ENCODE measurements at places on chromosomes 11 and 22.

DNA sequence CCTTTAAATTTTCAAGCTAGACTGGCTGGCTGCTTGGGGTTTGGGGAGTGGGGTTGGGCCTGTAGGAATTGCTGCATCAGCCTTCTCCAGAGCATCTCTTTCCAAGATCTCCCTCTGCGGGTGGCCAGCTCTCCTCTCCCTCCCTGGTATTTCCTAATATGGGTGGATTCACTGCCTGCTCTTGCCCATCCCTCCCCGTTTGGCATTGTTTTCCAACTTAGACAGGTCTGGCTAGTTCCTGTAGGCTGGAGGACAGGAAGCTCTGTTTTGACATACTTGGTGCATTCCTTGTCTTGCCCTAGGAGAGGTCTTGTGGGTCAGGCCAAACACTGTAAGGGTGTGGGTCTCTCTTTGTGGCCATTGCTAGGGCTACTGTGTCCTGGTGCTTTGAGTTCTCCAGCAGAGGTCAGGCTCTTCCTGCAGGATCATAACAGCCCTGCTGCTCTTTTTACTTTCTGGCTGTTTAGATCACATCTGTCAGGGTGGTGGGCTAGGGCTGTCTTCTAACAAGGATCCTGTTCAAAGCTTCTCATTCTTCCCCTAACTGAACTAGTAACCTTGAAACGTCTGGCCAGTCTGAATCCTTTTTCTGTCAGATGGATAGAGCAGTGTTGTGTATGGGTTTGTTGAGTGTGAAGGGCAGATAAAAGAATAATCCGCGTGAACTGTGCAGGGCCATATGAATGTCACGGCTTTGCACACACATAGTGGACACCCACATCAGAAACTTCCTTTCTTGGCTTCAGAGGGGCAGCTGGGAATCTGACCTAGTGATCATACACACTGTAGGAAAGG lies 18.3 kb upstream of the MICALL1 start:
- no peak for DNase-seq

GRCh38 chr11:9077164-9077563 lies 14.2 kb downstream of the SCUBE2 start:
- no peak for DNase-seq

DNA sequence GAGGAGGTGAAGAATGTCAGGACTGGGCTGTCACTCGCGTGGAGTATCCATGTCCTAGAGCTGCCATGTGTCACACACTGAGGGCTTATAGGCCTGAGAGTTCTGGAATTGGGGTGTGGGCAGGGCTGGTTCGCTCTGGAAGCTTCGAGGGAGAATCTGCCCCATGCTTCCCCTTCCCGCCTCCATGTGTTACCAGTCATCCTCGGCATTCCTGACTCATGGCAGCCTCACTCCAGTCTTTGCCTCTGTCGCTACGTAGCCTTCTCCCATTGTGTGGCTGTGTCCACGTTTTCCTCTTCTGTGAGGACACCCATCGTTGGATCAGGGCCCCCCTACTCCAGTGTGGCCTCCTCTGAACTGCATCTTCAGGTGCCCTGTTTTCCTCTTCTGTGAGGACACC lies 301.2 kb downstream of the TBC1D22A start:
- no peak for DNase-seq

- DNase-seq: peak; percentile 32
Observed at GRCh38 chr22:38843657-38844314, at the start of gene NPTXR. Gene NPTXR, minus strand, starts transcription at chr22:38844028.

- DNase-seq: no peak
Observed at GRCh38 chr22:26835929-26836528, 178.6 kb downstream of the MIAT start.

DNA sequence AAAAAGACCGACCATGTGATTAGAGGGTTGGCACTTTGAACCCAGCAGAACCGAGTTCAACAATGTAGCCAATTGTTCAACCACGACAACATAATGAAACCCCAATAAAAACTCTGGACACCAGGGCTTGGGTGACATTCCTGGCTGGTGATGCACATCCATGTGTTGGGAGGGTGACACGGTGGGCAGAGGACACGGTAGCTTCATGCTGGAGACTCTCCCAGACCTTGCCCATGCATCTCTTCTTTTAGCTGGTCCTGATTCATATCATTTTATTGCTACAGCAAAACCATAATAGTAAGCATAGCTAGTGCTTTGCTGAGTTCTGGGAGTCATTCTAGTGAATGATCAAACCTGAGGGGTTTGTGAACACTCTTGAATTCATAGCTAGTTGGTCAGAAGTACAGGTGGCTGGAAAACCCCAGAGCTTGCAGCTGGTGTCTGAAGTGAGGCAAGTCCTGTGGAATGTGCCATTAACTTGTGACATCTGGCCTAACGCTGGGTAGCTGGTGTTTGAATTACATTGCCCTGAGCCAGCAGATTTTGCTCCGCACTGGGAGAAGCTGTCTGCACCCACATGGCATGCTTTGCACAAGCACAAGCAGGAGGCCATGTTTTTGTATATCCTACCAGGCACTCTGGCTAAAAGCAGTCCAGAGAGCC lies 14.0 kb downstream of the RPUSD4 start:
- DNase-seq: no peak

DNA sequence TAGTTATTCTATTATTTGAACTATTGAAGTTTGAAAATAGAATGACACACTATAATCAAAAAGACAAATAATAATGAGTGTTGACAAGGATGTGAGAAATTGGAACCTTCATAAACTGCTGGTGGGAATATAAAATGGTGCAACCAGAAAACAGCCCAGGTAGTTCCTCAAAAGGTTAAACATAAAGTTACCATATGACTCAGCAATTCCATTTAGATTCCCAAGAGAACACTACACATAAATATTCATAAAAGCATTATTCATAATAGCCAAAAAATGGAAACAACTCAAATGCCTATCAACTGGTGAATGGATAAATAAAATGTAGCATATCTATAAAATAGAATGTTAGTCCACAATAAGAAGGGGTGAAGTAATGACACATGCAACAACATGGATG lies 21.7 kb downstream of the CCDC73 start:
- DNase-seq: no peak

- DNase-seq: no peak
Observed at GRCh38 chr11:17571431-17572358, 24.6 kb downstream of the OTOG start.

DNA sequence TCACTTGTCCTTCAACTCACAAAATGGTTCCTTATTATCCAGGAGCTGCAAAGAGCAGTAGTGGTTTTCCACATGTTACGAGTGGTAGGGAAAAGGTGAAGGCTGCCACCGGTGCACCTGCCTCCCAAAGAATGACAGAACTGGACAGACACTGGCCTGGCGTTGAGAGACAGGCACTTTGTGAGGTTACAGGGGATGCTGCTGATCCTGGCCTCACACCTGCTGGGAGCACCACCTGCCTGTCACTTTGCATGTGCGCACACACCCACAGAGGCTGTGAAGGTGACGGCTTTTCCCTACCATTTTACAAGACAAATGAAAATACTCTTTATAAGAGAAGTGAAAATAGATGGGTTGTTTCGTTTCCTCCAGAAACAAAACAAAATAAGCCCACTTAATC lies 175.3 kb upstream of the B3GAT1 start:
- no peak for DNase-seq

- peak; percentile 50 for DNase-seq
Observed at GRCh38 chr22:37079668-37080171, 28.2 kb downstream of the KCTD17 start.

DNA sequence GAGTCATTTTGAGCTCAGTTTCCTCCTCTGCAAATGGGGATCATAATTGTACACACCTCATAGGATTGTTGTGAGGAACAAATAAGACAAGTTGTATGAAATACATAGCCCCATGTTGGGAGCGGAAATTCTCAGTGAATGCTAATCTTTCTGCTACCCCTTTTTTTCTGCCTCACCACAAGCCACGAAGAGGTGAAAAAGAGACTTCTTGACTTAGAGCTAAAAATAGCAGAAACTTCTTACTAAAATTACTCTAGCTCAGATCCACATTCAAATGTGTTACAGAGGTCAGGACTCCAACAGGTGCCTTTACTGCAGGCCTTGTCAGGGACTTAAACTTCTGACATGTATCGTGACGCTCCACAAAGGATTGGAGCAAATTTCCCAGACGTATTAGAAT lies 128.5 kb downstream of the MIAT start:
- no peak for DNase-seq

DNA sequence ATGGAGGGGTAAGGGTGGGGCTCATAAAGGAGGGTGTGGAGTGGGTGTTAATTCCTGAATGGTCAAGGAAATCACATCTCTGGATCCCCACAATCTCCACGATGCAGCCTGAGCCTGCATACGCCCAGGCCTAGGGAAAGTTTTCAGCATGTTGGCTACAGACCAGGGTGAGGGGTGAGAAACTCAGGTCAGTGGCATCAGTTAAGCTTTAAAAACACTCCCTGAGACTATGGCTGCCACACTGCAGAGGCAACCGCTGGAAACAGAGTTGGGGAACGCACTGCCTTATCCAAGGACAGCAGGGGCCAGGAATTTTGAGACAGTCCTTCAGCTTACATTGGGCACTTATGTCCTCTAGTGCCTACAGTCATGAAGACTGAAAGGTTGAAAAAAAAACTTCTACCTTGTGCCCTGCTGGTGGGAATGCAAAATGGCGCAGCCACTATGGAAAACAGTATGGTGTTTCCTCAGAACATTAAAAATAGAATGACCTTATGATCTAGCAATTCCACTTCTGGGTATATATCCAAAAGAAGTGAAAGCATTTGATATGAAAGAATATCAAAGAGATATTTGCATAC lies 19.7 kb downstream of the DKK3 start:
- DNase-seq: no peak

DNA sequence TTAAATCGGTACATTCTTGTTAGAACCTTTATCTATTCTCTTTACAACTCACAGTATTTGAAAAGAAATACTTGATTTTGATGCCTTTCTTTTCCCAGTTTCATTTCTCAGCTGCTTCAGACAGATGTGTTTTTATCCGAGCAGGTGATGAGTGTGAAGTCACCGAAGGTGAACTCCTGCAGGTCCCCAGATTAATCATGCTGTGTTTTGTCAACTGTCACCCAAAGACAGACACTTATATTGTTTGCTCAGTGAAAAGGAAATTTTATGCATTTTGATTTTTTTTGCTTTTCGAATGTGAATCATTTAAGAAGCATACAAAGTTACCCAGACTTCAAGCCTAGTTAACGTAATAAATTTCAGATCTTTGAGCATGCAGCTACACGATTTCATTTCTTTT lies 7.8 kb upstream of the TMPRSS13 start:
- DNase-seq: no peak

DNA sequence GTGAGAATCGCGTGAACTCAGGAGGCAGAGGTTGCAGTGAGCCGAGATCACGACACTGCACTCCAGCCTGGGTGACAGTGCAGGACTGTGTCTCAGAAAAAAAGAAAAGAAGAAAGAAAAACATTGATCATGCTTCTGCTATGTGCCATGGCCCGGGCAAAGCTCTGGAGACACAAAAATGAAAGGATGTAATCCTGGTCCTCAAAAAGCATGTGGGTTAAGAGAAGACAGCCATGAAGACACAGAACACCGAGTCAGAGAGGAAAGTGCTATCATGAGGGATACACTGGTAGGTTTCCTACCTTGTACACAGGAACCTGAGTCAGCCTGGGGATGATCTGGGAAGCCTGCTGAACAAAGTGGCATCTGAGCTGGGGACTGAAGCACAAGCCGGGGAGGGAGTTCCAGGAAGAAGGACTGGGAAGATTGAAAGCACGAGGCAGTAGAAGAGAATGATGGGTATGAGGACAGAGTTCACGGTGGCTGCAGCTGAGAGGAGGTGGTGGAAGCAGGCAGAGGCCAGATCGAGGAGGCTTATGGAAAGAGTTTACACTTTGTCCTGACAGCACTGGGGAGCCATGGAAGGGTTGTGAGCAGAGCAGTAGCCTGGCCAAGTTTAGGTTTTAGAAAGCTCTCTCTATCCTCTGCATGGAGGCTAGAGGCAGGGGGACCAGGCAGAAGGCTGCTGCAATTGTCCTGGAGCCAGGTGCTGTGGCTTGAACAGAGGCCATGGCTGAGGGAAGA lies 9.9 kb upstream of the MAFF start:
- no peak for DNase-seq

DNA sequence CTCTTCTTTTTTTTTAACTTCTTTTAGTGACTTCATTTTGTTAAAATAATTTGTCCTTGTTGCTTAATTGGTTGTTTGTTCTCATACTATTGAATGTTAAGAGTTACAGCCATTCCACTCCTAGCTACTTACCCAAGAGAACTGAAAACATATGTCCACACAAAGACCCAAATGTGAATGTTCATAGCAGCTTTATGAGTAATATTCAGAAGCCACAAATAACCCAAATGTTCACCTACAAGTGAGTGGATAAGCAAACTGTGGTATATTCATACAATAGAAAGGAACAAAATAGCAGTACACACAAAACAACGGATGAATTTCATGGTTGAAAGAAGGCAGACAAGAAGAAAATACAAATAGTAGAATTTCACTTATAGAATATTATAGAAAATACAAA lies 1.4 kb upstream of the OR4D11 start:
- no peak for DNase-seq

- DNase-seq: no peak
Observed at GRCh38 chr11:126456783-126457542, 101.5 kb downstream of the ST3GAL4 start.

DNA sequence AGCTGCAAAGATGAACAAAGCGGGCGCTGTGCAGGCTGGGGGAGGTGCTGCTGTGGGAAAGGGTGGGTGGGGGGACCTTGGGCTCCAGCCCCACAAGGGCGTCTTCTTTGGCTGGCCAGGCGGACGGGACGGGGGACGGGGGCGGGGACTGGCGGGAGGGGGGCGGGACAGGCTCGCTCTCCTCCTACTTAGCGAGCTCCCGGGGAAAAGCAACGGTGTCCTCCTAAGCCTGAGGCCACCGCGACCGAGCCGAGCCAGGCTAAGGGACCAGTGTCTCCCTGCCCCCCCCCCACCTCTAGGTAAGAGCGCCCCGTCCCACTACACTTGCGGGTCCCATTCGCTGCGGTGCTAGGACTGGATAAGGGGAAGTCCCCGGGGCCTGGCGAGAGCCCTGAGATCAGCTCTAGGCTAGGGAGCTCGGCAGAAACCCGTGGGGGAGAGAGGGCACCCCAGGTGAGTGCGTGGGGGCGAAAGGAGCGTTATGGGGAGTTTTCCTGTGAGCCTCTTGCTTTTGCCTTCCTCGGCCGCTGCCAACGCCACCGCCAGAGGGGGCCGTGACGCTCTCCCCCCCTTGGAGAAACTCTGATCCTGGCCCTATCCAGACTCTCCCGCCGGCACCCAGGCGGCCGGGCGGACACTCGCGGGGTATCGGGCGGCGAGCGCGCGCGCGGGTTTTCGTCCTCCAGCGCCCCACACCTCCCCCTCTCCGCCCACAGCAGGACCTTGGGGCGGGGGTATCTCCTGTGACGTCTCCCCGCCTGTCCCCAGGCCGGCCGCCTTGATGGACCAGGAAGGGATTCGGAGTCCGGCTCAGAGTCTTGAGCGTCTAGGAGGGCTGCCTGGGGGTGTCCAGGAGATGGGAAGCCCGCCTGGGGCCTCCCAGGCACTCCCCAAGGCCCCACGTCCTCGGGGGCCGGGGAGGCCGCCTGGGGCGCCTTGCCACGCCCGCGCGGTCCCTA lies at the start of gene PHLDB1:
PHLDB1 (plus strand) TSS at position 215 of the 959 bp plus-strand sequence. CDS start 6,222 bp downstream, outside the sequence.
- peak; percentile 38 for DNase-seq

DNA sequence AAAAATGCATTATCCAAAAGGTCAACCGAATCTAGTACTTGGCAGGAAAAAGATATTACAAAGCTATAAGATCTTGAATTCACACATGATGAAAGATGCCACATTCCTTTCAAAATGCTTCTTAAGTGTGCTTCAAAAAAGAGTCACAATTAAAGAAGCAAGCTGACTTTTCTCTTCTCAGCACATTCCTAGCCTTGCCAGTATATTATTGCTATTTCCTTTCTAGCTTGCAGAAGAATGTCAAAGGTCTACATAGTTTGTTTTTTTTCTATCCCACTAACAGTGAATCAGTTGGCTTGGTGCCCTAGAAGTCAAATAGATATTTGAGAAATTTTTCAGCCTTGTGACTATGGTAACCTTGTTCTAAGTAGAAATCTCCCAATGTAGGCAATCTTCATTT lies 56.8 kb downstream of the GUCY1A2 start:
- DNase-seq: no peak

All from activated T-helper 9 cell treated with anti-CD3 and anti-CD28 coated beads, Interleukin-2, amount 50 U/mL, for 16 hours (primary cell).